Activated CD4-positive, alpha-beta T cell treated with anti-CD3 and anti-CD28 coated beads, Interleukin-2, Interleukin-6, amounts not matched to agents 100 ng/mL and 50 ng/mL, durations not matched to agents 16 hours and 8 hours (primary cell): ENCODE measurements at places on chromosomes 6 and 20.
A peak's percentile ranks its signal among the peaks of the same experiment; 100 is the strongest.

- DNase-seq, result no peak
Measured at GRCh38 chr20:31903627-31904386, 33.4 kb downstream of the TTLL9 start.

- no peak for DNase-seq
Measured at GRCh38 chr6:98593676-98594075, 240.7 kb upstream of the POU3F2 start.

DNA sequence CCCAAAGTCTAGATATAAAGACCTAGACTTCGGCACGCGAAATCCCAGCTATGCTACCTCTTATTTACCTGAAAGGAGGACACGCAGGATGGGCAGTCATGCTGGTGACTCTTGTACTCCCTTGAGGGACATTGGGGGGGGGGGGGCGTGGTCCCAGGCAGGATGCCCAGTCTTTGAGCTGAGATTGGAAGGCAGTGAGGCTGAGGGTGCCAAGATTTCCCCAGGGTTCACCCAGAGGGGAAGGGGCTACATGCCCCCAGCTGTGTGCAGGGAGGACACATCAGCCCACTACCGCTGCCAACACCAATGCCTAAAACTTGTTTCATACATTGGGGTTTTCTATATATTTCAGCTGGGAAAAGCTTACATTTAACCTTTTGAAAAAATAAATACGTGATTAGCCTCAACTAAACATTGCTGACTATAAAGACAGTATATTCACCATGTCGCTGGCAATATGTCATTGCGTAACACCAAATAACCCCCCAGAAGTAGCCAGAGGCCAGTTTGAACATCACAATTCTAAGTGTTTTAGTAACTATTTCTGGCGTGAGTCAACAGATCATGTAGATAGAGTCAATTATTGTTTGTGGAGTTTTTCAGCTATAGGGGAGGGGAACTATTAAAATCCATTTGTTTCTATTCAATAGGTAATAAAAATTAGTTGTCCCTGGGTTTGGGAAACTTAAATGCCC is 21.6 kb downstream of the MGME1 start:
- no peak for DNase-seq

GRCh38 chr6:83285917-83286316 is 92.8 kb downstream of the RWDD2A start:
- no peak for DNase-seq

DNA sequence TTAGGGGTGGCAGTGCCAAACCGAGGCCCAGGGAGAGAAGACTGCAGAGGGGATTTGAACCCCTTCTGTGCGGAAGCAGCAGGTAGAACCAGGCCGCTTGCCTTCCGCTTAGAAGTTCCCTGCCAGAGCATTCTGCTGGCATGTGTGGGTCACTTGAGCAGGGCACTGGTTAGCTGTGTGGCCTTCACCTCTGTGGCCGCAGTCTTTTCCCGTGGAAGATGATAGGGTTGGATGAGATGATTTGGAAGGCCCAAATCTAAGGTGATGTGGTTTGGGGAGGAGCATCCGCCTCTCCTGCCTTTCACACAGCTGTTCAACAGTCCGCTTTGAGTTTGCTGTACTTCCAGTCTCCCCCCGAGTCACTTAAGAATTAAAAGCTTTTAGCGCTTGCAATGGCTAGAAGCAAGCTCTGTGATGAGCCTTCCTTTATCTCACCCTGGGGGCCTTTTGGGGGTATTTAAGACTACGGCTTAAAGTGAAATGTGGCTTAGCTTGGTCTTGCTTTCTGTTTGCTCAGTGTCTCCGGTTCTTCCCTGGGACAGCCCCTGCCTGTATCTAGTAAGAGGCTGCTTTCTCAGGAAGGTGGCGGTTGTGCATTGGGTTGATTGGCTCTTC is 743 bp downstream of the CMTR1 start:
- DNase-seq, result peak; percentile 31

- DNase-seq, result no peak
Measured at GRCh38 chr6:163620670-163621330, 206.3 kb downstream of the QKI start.

DNA sequence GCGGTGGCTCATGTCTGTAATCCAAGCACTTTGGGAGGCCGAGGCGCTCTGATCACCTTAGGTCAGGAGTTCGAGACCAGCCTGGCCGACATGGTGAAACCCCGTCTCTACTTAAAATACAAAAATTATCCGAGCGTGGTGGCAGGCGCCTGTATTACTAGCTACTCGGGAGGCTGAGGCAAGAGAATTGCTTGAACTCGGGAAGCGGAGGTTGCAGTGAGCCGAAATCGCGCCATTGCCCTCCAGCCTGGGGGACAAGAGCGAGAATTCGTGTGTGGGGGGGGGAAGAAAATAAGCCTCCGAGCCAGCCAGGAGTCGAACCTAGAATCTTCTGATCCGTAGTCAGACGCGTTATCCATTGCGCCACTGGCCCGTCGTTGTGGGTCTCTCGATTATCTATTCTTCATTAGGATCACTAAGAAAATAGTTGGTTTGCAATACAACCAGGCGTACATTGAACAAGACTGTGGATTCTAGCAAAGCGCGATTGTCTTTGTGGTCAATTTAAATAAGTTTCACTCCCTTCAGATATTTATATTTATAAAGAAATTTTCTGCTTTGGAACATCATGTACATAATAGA is 33.9 kb upstream of the PRSS16 start:
- DNase-seq, result peak; percentile 75

DNA sequence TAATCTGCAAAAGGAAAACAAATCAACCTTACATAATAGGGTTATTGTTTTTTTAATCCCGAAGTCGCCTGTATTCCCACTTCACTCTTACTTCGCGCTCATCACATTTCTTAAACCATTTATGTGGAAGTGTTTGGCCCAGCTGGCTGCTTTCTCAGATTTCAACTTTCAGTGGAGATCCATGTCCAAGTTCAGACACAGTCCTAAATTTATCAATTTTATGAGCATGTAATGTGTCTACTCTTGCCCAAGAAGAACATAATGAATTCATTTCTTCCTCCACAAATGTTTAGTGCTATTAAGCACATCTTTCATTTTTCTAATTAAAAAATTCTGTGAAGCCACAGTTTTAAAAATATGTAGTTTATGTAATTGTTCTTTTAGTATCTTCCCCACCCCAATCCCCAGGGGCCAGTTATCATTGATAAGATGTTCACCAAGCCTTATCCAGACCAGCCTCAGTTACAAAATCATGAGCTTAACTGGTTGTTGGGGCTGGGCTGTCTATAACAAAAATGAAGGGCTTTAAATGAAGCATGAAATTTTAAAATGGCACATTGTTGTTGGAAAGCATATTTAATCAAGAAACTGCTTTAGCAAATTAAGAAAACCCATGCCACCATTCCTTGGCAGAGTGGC is 151.7 kb downstream of the UST start:
- no peak for DNase-seq

DNA sequence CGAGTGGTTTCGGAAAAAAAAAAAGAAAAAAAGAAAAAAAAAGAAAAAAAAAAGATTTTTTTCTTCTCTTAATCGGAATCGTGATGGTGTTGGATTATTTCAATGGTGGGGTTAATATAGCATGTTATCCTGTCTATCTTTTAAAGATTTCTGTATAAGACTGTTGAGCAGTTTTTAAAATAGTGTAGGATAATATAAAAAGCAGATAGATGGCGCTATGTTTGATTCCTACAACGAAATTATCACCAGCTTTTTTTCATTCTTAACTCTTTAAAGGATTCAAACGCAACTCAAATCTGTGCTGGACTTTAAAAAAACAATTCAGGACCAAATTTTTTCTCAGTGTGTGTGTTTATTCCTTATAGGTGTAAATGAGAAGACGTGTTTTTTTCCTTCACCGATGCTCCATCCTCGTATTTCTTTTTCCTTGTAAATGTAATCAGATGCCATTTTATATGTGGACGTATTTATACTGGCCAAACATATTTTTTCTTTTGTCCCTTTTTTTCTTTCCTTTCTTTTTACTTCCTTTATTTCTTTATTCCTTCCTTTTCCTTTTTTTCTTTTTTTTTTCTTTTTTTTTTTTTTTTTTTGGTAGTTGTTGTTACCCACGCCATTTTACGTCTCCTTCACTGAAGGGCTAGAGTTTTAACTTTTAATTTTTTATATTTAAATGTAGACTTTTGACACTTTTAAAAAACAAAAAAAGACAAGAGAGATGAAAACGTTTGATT is 3.6 kb downstream of the SOX4 start:
- peak; percentile 7 for DNase-seq

DNA sequence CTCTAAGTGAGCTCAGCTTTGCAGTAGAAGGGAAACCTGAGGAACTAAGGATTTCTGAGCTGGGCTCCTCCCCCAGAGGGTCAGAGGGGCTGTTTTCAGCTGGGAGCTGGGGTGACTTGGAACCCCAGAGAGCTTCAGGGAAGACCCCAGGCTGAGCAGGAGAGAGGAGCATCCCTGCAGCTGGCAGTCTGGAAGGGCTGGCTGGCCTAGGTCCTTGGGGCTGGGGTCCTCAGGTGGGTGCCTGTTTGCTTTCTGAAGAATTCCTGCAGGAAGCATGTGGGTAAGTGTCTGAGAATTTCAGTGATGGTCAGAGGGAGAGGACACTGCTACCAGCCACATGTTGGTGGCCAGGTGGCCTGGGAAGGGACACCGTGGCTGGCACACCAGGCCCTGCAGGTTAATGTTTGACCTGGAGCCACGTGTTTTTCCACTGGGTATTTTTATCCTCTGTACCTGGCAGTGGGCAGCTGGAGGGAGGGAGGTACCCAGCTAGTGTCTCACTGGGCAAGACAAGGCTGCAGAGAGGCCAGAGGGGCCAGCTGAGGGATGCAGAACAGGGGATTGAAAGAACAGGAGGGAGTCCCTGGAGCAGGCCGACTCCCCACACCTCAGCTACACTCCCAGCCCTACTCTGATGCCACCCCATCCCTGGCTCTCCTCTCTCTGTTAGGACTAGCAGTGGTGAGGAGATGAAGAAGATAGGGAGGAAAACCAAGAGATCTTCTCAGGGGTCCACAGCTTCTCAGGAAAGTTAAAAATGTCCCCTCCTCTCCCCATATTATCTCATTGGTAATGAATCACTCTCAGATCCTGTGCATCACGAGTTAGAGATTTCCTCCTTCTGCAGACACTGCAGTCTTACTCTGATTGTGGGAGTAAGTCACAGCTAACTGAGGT is 143.6 kb downstream of the VEGFA start:
- no peak for DNase-seq

GRCh38 chr6:39617026-39617425 is 108.2 kb downstream of the KIF6 start:
- DNase-seq, result no peak

DNA sequence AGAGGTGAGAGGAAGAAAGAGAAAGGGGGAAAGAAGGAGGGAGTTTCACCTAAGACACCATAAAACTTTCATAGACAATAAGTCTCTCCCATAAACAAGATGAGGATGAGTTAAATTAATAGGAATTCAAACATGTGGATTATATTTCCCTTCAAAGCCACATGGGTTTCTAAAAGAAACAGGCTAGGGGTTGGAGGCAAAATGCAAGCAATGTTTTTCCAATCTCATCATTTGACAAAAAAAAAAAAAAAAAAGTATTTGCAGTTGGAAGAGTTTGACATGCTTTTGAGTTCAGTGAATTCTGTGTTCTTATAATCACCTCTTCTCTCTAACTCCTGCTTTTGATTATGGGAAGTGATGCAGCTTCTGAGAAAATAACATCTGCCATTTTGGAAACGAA is 286.5 kb upstream of the PRND start:
- DNase-seq, result no peak

DNA sequence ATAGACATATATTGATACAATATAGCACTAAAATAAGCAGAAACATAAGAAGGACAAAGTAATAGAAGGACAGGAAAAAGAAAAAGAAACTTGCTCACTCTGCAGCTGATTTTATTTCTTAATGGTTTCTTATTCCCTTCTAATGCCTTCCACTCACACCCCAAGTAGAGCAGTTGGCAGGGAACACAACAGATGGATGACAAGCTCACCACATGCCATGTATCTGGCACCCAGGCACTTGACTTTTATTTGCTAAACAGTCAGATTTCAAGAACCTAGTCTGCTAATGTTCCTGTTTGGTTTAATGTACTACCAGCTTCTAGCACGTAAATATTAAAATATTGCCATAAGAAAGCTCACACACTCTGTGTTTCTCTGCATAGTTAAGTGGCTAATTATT is 87.1 kb downstream of the COL19A1 start:
- DNase-seq, result no peak

DNA sequence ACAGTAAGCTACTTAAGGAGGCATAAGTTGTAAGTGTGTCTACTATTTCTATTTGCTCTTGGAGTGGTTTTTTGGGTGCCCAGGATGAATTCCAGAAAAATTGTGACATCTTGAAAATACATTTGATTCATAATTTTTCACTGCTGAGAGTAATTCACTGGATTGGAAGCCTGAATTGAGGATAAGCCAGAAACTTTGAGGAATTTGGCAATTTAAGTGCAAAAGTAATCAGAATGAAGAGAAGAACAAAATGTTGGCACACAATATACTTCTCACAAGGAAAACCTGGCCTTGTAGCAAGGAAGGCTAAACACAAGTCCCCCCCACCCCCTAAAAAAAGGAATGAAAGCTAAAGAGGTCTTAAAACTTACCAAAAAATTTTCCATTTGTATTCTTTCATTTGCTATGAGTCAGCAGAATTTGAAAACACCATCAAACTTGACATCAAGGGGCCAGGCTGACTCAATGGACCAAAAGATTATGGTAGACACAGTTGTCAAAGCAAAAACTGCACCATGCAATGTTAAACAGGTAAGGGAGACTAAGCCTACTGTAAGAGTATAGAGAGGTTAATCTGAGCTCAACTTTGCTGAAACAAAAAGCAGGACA is 840.0 kb downstream of the FRK start:
- DNase-seq, result no peak

- no peak for DNase-seq
Measured at GRCh38 chr6:122400462-122401089, 1.1 kb downstream of the HSF2 start.

GRCh38 chr20:57696401-57696961 is 13.3 kb downstream of the PMEPA1 start:
- no peak for DNase-seq

DNA sequence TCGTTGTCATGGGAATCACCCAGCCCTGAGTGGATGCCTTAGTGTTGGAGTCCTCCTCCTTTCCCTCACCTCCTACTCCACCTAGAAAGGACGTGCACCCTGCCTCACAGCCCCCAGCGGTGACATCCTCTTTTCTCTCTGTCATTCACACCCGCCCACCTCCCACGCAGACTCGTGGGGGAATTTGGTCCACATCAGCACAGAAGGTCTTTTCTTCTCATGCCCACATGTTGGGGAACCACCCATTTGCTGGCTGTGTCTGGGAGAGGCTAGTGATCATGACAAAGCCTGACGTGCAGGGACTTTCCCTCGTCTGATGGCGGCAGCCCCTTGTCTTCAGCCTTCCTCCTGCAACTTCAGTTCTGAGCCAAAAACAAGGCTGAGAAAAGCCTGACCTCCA is 96.0 kb upstream of the CNKSR3 start:
- peak; percentile 80 for DNase-seq

DNA sequence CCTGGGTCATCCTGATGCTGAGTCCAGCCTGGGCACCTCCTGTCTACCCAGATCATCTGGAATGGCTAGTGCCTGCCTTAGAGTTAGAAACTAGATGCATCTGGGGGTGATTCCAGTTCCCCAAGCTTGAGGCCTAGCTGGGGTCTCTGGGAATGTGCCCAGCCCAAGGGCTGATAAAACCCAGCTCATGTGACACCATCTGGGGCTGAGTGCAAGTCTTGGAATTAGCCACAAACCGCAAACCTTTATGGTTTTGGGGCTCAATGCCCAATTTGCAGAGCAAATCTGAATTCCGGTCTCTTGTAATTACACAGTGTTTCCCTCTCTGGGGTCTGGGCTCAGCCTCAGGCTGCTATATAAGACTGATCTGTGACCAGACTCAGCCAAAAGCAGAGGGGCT is at the start of gene BPIFB4:
Gene BPIFB4, plus strand, starts transcription at position 385 of the 400 bp plus-strand sequence. CDS start 1,884 bp downstream, outside the sequence.
- DNase-seq, result no peak

- DNase-seq, result no peak
Measured at GRCh38 chr6:109318328-109318876, 63.9 kb downstream of the CD164 start.

GRCh38 chr20:51562332-51563173 is 20.0 kb upstream of the NFATC2 start:
- DNase-seq, result no peak
